ENCODE measurements at places on chromosomes 7 and 10.

GRCh38 chr7:4020086-4020485 is 662.0 kb upstream of the FOXK1 start:
- no peak for DNase-seq

GRCh38 chr10:10499839-10500238 is 517.8 kb upstream of the CELF2 start:
- no peak for DNase-seq

GRCh38 chr7:16080131-16080530 is 341.2 kb downstream of the CRPPA start:
- no peak for DNase-seq

DNA sequence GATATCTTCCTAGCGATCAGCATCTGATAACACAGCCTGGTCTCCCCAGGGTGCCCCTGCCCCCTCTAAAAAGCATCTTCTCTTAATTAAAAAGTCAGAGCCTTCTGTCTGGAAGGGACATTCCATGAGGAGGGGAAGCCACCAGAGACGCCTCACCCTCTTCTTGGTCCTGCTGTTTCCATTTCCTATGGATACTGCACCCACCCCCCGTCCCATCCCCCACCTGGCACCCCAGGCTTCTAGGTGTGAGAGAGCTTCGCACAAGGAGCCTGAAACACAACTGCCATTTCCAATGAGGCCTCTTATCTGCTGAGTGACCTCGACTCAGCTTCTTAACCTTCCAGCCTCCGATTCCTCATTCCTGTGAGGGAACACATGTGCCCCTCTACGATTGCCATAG is 51.4 kb downstream of the COL13A1 start:
- no peak for DNase-seq

- DNase-seq: no peak
These were observed 340.8 kb upstream of the PODXL start for GRCh38 chr7:131897016-131897789.

- DNase-seq: no peak
These were observed 63.9 kb upstream of the NANOS1 start for GRCh38 chr10:118965645-118966044.

- DNase-seq: no peak
These were observed 14.7 kb downstream of the COL1A2 start for GRCh38 chr7:94409200-94409948.

- no peak for DNase-seq
These were observed 17.4 kb downstream of the BEND7 start for GRCh38 chr10:13511409-13511808.

DNA sequence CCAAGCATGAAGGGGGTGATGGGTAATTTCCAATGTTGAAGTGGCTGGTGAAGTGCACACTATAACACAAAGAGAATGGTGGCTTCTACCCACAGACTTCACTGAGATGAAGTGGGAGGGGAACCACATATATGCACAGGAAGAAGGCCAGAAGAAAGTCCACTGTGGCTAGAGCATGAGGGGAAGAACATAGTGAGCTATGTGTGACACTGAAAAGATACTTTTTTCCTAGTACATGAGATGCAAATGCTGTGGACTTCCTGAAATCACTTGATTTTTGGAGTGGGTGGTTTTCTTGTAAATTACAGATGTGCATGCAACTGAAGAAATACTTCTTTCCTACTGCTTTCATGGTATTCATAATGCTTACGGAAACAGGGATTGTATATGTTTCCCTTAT is 115.6 kb upstream of the PHYHIPL start:
- no peak for DNase-seq

GRCh38 chr7:43642897-43643630 is 60.2 kb downstream of the STK17A start:
- DNase-seq: no peak

DNA sequence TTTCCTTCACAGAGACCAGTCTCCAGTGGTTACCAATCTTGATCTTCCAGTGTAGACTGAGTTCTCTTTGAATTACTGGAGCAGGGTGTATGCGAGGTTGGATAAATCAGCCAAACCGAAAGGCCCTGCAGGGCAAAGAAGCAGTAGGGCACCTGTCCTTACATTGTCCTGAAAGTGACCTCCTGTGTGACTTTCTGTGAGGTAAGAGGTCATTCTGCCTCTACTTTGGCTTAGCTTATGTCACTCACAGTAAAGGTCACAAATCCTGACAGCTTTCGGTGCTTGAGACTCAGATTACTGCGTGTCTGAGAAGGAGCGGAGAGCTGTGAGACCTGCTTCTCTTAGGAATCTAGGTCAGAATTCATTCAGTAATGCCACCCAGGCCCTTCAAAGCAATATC is 252.7 kb upstream of the ETV1 start:
- no peak for DNase-seq

- no peak for DNase-seq
These were observed 669.5 kb upstream of the GHITM start for GRCh38 chr10:83469728-83470331.

DNA sequence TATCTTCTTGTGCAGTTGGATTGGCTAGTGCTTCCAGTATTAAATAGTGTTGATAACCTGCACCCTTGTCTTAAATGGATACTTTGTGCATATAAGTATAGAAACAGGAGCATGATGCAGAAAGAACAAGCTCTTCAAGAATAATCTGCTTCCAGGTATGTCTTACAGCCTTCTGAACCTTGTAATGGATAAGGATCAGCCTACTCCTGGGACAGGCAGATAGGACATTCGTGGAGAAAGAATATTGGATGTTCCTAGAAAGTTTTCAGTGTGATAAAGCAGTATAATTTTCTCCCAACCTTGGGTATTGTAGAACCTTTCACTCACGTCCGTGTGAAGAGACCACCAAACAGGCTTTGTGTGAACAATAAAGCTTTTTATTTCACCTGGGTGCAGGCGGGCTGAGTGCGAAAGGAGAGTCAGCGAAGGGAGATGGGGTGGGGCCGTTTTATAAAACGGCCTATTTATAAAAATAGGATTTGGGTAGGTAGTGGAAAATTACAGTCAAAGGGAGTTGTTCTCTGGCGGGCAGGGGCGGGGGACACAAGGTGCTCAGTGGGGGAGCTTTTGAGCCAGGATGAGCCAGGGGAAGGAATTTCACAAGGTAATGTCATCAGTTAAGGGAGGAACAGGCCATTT is 27.2 kb downstream of the C1GALT1 start:
- DNase-seq: no peak

- DNase-seq: no peak
These were observed 4.8 kb downstream of the RUFY2 start for GRCh38 chr10:68402276-68402675.

- no peak for DNase-seq
These were observed 19.9 kb downstream of the IDE start for GRCh38 chr10:92553959-92554358.

DNA sequence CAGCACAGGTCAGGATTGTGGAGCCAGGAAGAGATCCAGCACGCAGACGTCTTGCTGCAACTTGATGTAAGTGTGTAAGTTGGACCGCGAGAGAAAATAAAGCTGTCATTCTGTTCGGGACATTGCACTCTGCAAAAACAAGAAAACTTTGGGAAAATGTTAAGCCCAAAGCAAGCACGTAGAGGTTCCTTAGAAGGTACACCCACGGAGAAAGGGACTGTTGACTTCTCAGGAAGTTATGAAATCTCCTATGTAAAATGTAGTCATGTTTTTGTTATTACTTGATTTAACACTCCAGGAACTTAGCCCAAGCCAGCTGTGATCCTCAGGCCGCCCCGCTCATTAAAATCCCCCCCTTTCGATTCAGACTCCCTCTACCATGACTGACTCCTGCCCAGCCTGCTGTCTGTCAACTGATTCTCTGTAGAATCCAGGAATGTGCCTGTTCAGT is 196.1 kb upstream of the TCF7L2 start:
- no peak for DNase-seq

Data from HuH-7 (cell line).